ENCODE measurements at places on chromosomes 12 and 14.

DNA sequence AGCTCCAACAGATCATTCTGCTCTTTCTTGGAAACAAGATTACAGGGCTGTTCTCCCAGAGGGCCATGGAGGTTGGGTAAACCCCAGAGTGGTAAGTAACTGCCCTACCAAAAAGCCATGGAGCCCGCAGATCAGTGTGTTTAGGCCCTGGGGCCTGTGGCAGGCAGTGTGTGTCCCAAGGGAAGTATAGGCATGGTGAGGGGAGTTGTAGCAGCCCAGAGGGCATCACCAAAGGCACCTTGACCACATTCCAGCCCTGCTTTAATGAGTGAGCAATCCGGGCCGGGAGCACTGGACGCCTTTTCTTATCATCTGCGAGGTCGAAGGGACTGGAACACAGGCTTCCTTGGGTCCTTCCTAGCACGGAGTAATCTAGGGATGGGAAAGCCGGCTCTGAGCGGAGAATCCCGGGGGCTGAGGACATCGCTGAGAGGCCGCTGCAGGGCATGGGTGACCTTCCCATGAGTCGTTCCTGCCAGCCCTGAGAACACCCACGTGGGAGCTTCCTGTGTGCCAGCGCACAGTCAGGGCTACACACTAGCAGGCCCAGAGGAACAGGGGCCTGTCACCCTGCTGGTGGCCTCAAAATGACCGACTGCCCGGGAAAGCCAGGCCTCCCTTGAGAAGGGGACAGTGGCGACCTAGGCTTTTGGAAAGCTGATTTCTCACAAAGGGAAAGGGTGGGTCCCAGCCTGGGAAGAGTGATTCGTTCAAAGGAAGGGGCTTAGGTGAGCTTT lies 91.3 kb downstream of the NINJ2 start:
- peak; percentile 41 for DNase-seq

DNA sequence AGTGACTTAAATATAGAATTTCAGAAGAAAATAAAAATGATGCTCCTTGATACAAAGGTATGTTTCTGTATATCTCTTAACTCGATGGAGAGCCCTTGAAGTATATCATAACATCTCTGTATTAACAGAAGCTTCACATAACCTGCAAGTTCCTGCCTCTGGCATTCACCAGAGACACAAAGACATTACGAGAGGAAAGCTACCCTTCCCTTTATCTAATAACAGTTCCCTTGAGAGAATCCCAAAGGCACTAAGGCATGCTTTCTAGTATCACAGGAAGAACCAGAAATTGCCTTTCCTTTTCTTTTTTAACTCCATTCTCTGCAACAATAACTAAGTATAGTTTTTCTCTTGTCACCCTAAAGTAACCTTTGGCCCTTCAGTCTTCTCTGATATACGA lies 164.5 kb downstream of the MGAT4C start:
- no peak for DNase-seq

GRCh38 chr12:70456953-70457352 lies 90.9 kb downstream of the KCNMB4 start:
- no peak for DNase-seq

DNA sequence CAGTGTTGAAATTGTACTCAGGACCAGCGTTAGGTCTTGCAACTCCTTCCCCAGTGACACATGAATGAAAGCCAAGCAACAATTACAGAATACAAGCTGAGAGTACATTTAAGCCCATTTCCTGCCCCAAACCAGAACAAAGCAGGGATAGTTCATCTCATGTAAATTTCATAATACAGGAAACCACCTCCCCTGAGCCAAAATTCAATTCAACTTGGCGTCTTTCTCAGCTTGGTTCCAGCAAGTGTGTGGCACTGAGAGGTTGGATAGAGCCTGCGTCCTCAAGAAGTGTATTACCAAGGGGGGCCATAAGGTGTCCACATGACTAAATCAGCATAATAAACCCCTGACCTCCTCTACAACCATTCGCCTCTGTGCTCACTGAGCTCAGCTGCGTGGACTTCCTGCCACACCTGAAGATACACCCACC lies 278.9 kb upstream of the CRY1 start:
- DNase-seq = peak; percentile 29

DNA sequence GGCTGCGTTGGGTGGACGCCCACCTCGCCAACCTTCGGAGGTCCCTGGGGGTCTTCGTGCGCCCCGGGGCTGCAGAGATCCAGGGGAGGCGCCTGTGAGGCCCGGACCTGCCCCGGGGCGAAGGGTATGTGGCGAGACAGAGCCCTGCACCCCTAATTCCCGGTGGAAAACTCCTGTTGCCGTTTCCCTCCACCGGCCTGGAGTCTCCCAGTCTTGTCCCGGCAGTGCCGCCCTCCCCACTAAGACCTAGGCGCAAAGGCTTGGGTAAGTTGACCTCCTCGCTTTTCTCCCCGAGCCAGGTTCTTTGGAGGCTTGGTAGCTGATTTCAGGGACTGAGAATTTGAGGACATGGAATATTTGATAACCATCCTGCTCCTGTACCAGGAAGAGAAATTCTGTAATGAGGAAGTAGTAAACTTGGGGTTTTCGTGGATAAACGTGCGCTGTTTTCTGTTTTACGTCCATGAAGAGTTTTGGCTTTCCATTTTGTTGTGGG lies 530 bp downstream of the APAF1 start:
- DNase-seq = peak; percentile 48

DNA sequence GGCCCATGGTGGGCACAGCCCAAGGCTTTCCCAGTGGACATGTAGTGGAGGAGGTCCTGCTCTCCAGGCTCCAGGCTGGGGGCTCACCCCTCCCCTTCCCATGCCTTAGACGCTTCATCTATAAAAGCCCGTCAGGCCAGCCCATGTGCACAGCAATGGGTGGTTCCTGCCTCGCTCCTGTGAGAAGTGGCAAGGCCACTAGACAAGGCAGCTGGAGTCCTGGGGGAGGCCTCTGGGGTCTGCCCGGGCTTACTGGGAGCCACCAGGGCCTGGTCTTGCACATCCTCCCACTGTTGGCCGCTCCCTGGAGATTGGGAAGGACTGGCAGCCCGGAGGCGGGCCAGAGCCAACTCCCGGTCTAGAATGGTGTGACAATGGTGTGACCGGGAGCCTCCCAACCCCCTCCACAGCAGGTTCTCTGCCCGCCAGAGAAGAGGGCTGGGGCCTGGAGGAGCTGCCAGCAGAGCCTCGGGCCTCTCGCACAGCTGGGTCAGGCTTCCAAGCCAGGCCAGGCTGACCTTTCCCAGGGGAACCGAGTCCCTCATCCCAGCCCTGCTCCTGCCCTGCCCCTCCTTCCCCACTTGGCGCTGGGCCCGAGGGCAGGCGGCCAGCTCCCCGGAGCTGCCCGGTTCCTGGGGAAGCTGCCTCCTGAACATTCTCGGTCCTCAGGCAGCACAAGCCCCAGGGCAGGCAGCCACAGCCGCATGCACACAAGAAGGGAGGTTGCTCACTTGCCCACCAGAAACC lies 97.9 kb downstream of the RFLNA start:
- DNase-seq = peak; percentile 72

DNA sequence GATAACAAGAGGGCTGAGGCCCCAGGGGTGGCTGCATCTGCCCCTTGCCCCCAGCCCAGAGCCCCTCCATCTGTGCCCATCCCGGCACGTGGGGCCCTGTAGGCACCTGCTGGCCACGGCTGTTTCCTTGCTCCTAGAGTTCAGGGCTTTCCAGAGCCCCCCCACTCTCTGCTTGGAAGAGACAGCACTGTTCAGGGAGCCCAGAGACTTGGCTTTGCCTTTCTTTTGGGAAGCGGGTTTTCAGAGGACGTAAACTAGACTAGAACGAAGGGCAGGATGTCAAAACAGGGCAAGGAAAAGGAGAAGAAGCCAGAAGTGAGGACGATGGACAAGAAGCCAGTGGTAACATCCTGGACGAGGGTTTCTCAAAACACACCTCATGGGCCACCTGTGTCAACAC lies 163.3 kb upstream of the LHX5 start:
- DNase-seq = no peak

- DNase-seq = peak; percentile 53
Measured at GRCh38 chr14:52267501-52268278, at the start of gene PTGDR. TSS of gene PTGDR (plus strand) at chr14:52267698. CDS start at chr14:52267815, 117 bp downstream.

DNA sequence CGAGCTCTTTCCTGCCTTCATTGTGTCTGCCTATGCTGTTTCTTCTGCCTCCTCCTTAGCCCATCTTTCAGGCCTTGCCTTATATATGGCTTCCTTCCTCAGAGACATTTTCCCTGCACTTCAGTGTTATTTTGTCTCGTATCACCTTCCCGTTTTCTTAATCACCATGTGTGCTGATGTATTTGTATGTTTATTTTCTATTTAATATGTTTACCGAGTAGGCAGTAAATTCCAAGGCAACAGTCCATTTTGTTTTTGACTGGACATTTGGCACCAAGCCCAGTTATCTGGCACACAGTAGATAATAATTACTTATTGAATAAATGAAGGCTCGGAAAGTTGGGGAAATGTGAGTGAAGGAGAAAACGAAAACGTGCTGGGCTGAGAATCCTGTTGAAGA lies 4.6 kb upstream of the POU6F1 start:
- no peak for DNase-seq

DNA sequence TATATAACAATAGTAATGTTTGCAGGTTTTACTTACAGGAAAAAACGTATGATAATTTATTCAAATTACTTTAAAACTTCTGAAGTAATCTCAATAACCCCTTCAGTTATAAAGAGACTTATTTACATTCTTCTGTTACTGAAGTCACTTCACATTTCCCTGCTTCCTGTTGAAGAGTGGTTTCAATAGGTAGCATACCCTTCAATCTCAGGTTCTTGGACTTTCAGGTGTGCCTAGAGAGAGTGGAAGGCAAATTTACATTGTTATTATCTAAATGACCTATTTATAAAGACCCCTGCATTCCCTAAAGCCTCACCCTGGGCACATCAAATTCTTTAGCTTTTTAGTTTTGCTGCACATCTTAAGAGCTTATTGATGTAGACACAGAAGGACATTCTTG lies 137.6 kb upstream of the AEBP2 start:
- no peak for DNase-seq

DNA sequence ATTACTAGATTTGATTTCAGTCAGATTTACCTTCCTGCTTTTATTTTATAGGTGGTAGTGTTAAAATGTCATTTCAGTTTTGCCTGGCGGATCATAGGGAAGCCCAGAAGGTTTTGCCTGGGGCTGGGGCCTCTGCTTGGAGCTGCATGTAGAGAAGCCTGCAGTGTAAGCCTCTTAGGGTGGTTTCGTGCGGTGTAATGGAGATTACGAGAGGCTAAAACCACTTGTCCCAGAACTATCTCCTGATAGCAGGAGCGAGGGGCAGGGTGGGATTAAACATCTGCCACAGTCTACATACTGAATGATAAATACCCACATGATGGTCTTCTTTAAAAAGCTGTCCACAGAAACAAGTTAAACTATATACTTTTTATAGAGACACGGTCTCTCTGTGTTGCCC lies 35.0 kb upstream of the DICER1 start:
- no peak for DNase-seq

- peak; percentile 28 for DNase-seq
Measured at GRCh38 chr14:87898301-87898700, 94.7 kb downstream of the GALC start.

DNA sequence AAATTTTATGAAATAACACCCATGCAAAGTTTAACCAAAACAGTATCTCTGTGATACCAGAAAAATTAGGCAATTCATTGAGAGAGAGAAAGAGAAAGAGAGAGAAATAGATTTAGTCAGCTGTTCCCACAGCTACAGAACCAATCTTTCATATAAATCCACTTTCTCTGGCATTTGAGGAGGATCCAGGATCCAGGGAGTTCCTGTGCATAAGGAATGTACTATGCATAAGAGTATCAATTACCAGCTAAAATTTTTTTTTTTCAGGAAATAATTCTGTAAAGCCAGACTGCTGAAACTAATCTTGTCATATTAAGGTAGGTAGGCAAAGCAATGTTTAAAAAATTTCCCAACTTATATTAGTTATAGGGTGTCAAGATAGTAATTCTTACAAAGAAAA lies 133.7 kb downstream of the FLRT2 start:
- DNase-seq = no peak

DNA sequence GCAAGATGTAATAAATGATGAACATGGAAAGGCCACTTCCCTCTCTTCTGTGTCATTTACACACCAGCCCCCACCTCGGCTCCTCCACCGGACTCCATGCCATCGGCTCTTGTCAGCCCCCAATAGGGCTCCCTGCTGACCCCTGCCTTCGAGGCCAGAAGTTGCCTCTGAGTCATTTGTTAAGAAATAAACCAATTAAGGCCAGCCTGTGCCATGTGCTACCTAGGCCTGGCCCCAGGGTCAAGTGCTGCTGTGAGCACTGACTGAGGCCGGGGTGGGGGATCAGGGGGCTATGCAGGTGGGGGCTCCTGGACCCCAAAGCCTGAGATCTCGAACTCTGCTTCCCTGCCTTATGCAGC lies 53.2 kb downstream of the TESC start:
- no peak for DNase-seq

- DNase-seq = peak; percentile 77
Measured at GRCh38 chr12:57233357-57234232, 4.1 kb downstream of the SHMT2 start.

Measured in GM23248 (cell line).